ENCODE measurements at places on chromosomes 11 and 22. TPM values are rescaled to one million over a fixed set of nuclear protein-coding genes. Genes with fewer than 3 reads are reported as not detected.

Gene DGKZ
- total RNA-seq = 59.2 TPM

Gene RBM4B
- 17.0 TPM for total RNA-seq

Gene MOGAT2
- total RNA-seq = not detected

Gene FOLR2
- not detected for total RNA-seq

Gene RIMBP3B
- under 0.01 TPM for total RNA-seq

Data from subcutaneous preadipocyte (primary cell).